ENCODE measurements at places on chromosomes 12 and 14.

- no peak for DNase-seq
Observed at GRCh38 chr14:100673085-100673806, 53.4 kb upstream of the DLK1 start.

GRCh38 chr12:118127867-118128266, 8.1 kb upstream of the PEBP1 start:
- DNase-seq: no peak

- no peak for DNase-seq
Observed at GRCh38 chr14:24055971-24056799, 4.4 kb downstream of the CARMIL3 start.

- peak; percentile 39 for DNase-seq
Observed at GRCh38 chr14:32010604-32011125, 66.4 kb upstream of the ARHGAP5 start.

DNA sequence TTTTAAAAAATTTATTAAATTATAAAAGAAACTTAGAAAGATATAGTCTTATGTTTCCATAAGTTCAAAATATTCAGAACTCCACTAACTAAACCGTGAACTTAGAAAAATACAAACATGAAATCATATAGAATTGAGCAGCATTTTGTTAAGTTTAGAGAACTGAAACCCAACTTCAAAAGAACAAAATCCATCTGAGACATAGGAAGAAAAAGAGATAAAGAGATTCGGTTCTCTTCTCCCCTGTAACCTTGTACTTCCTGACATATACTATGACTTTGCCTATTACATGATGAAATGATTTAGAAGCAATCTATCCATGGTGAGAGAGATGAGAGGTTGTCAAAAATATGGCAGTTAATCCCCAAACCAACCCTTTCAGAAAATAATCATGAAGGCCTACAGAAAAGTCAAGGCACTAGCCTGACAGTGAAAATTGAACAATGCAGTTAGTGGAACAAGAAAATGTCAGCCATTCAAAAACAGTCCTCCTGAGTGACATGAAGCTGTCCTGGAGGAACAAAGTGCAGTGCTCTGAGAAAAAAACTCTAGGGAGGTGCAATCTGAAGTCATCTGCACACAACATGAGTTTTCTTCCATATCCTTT, 44.0 kb downstream of the C12orf50 start:
- no peak for DNase-seq

GRCh38 chr12:116141110-116141832, 136.2 kb downstream of the MED13L start:
- DNase-seq: no peak

DNA sequence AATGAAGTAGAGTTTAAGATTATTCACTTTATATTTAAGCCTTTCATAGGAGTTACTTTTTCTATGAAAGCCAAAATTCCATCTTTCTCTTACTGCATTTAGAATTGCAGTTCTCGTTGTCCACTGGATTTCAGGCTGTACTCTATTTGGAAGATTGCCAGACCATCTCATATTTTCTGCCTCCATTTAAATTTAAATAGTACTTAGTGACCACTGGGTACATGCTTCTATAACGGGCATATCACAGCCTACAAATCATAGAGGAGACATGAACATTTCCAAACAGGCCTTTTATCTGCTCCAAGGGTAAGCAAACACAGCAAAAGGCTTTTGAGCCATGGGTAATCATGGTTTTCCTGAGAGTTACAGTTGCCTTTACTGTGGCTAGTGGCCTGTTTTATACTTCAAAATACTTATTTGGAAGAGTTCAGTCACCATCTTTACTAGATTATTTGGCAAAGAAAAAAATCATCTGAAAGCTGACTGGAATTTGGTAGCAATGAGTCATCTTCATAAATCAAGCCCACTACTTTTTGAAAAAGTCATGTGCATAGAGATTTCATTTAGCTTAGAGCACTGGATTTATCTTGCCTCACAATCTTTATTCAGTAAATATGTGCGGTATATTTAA, 15.7 kb downstream of the ANO6 start:
- peak; percentile 87 for DNase-seq

GRCh38 chr12:61999311-61999710, 260.9 kb upstream of the USP15 start:
- DNase-seq: no peak

GRCh38 chr12:1130164-1130563, 139.1 kb downstream of the ERC1 start:
- peak; percentile 2 for DNase-seq

DNA sequence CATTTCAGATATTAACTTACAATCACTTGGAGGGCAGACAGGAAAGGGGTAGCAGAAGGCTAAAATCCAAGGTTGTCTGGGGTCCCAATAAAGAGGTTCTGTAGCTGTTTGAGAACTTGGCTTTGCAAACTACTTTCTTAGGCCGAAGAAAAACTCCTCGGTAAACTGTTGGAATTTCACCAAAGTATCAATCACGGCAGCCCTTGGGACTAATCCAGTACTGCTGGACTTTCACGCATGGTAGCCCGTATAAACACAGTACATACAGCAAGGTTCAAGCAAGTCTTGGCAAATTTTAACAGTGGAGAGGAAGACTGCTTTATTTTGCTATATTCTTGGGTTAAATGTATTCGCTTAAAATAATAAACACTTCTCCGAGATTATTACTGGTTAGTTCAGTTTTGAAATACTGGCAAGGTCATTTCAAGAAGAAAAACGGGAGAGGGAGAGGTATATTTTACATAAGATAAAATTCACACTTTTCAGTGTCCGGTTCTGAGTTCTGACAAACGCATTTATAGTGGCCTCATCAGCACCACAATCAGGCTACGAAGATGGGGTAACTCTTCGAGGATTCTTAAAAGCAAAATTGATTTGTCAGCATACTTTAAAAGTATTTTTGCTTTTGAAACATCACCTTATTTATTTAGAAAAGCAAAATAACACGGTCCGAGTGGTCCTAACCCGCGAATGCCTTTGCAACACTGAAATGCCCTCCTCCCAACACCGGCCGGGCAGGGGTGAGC, 1.3 kb downstream of the SETD3 start:
- DNase-seq: peak; percentile 15

DNA sequence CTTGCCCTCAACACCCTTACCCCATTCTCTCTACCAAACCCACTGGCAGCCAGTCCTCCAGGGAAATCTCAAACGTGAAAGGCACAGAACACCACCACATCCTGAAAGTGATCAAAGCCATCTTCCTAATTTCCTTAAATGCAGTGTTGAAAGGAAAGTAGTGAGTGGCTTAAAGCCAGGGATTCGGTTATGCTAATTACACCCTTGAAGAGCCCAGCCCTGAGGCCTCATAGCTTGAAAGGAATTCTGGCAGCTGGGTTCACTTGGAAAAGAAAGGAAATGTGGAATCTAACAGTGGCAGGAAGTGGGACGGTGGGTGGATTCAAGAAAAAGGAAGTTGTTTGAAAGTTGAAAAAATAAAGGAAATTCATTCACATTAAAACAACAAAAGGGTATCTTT, 73.0 kb upstream of the FICD start:
- no peak for DNase-seq

DNA sequence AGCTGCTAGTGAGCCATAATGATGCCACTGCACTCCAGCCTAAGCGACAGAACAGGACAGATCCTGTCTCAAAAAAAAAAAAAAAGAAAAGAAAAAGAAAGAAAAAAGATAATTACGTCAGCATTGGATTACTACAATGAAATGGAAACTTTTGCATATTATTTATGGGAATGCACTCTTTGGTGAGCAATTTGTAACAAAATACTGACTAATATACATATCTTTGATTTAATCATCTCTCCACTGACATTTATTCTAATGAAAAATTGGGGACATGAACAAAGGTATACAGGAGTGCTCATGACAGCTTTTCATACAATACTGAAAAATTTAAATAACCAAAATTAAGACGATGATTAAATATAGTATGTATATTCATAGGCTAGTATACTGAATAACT, 27.9 kb upstream of the HECTD1 start:
- DNase-seq: no peak

DNA sequence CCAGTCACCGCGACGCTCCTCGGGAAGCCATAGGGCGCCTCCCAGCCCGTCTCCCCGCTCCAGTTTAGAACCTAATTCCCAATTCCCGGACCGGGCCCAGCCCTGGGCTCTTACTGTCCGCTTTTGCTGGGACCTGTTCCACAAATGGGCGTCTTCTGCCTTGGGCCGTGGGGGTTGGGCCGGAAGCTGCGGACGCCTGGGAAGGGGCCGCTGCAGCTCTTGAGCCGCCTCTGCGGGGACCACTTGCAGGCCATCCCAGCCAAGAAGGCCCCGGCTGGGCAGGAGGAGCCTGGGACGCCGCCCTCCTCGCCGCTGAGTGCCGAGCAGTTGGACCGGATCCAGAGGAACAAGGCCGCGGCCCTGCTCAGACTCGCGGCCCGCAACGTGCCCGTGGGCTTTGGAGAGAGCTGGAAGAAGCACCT, 797 bp downstream of the UNG start:
- peak; percentile 72 for DNase-seq

DNA sequence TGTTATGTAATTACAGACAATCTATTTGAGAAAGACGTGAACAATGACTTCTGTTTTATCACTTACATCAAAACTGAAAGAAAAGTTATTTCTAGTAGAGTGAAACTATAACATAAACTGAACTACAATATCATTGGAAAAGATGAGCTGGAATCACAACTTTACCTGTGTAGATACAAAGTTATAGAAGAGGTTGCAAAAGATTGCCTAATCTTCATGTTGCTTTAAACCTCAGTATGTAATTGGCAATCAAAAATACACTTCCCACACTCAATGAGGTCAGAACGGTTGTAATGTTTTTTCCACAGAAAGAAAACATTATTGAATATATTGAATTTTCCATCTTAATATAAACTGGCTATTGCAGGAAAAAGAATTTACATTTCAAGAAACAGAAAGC, 37.7 kb upstream of the GXYLT1 start:
- no peak for DNase-seq

- DNase-seq: peak; percentile 6
Observed at GRCh38 chr14:64956697-64957406, 14.3 kb upstream of the GPX2 start.

- DNase-seq: no peak
Observed at GRCh38 chr14:89537911-89538310, 120.9 kb upstream of the FOXN3 start.

GRCh38 chr14:99790201-99790977, 2.8 kb upstream of the EML1 start:
- no peak for DNase-seq

GRCh38 chr14:65396082-65396910, 16.2 kb upstream of the FUT8 start:
- DNase-seq: no peak

DNA sequence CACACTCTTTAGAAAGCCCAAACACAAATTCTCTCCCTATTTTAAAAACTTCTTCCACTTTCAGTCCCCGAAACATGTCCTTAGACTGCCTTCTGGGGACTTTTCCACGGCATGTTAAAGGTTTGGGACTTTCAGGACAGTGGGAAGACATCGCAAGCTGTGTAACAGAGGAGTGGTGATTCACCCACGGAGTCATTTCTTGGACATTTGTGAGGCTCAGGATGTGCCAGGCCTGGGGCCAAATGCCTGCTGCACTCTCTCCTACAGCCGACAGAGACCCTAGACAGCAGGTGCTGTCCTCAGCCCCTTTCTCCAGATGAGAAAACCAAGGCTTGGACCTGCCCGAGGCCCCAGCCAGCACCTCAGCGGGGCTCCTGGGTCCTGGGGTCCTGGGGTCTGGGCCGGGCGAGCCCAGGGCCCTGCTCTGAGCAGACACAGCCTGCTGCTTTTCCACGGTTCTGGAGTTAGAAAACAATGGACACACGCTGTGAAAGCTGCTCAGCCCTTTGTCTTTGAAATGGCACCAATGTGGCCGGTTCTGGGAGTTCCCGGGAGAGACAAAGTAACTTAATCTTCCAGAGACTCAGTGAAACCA, 370.2 kb upstream of the SFSWAP start:
- DNase-seq: no peak

DNA sequence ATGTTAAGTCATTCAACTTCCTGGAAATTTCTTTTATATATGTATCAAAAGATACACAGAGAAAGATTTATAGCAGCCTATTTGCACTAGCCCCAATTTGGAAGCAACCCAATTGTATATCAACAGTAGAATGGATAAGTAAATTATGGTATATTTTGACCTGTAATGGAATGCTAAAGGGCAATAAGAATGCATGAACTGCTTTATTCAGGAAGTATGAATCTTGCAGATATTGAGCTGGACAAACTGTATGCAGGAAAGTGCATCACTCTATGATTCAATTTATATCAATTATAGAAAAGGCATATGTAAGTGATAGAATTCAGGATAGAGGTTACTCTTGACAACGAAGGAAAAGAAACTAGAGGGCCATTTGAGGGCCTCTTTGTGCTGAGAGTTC, 913.1 kb upstream of the FBXO33 start:
- DNase-seq: no peak

DNA sequence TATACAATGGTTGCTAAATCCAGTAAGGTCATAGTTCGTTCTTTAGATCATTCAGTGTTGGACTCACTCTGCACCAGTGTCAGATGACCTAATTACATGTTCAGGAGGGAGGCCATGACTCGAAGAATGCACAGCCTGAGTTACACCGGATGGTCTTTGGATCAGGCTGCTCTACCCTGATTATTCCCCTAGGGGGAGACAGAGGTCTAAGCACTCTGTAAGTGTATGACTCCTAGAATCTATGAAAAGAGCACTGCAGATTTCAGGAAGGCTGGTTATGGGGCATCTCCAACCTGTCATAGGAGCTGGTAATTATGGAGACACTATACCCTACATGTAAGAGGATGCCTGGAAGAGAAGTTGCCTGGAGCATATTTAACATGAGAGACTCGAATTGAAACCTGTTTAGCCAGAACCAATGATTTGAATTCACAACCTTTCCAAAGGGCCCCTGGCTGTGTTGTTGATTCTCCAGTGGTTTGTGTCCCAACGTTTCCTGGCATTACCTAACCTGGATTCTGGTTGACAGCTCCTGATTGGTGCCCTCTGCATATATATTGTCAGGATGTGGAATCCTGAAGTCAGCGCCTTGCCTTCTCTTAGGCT, at the start of gene MUCL1:
Gene MUCL1 (plus strand): TSS at position 584 of the 606 bp plus-strand sequence. CDS start 67 bp downstream, outside the sequence.
- peak; percentile 75 for DNase-seq

DNA sequence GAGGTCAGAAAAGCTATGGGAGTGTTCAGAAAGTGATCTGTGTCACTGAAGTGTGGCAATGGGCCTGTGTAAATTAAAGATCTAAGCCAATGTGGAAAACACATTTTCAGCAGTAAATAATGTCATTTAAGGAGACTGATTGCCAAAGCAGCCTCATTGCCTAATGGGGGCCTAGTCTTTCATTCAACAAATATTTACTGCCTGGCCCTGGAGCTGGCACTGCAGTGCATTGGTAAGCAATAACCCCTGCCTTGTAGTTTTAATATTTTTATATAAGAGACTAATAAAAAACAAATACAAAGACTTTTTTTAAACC, 326.6 kb downstream of the BTG1 start:
- DNase-seq: no peak

Data from fibroblast of the aortic adventitia (primary cell).